ENCODE measurements at places on chromosomes 2 and 18. TPM values are rescaled to one million over a fixed set of nuclear protein-coding genes. Genes with fewer than 3 reads are reported as not detected.

GRCh38 chr18:72089432-72089831 lies 454.7 kb downstream of the CBLN2 start:
- no peak for DNase-seq

DNA sequence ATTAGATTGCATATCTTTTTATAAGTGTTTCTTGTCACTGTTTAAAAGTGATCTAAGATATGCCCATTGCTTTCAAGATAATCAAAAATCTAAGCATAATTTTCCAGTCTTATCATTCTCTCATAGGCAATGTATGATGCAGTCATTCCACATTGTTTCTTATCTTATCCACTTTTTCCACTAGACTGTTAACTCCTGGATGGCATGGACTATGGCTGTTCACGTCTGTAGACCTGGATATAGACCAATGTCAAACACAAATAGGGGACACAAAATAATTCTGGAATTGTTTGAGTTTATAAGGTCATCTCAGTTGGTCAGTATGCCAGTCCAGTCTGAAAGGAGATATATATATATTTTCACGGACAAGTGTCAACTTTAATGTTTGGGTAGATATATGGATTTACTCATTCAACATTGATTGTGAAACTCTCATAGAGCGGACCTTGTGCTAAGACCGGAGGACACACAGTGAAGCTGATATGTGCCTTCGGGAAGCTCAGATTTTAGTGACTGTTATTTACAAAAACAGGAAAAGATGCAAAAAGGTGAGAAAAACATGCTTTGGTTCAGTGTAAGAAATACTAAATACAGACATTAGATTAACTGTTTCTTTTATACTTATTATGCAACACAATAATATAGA lies 689.4 kb upstream of the SLC8A1 start:
- no peak for DNase-seq

GRCh38 chr2:213246497-213247281 lies 37.6 kb upstream of the SPAG16 start:
- DNase-seq: peak; percentile 16

Gene SH3RF3
- 5.5 TPM for polyA plus RNA-seq

Gene SLC9A2
- 7.2 TPM for polyA plus RNA-seq
